ENCODE measurements at places on chromosomes 3 and 15. TPM values are rescaled to one million over a fixed set of nuclear protein-coding genes. Genes with fewer than 3 reads are reported as not detected.

DNA sequence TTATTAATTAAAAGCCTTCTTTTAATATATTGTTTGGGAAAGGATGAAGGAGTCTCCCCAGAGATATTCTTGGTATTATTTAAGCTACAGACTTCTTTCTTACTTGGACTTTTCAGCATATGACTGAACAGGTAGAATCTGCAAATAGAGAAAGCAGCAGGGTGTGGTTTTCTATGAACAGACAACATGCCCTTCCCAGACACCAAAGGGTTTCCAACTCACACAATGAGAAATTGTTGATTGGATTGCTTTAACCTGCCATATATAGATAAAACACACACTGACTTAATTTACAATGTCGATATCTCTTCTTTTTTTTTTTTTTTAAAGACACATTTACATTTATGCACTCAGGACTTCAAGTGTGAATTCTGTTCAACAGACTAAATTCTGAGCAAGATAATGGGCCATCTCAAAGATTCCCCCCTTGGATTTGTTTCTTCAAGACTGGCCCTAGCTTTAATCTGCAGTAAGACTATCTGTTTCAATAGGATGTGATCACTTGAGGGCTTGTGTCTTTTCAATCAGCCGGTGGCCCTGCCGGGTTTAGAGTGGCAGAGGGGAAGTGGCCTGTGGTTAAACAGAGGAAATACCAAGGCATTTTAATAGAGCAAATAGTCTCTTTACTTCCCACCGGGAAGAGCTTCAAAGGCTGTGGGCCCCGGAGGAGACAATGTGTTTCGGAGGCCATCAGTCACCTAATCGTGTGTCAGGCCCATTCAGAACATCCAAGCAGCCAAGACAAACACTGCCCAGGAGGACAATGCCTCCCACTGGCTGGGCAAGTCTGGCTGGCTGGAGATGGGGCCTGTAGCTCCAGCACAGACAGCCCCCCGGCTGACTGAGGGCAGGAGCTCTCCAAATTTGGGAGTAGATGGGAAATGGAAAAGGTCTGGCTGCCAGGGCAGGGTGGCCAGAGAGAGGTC, 6.1 kb downstream of the IL17RD start:
- DNase-seq, result no peak

- DNase-seq, result no peak
Observed at GRCh38 chr15:68930268-68931022, at the start of gene SPESP1. TSS of gene SPESP1 (plus strand) at chr15:68930525. CDS start at chr15:68930654, 129 bp downstream.

GRCh38 chr15:65834603-65835282, 34.5 kb upstream of the RAB11A start:
- no peak for DNase-seq

- no peak for DNase-seq
Observed at GRCh38 chr3:32467333-32468070, 35.1 kb downstream of the CMTM6 start.

- DNase-seq, result no peak
Observed at GRCh38 chr3:173440514-173440913, 43.0 kb downstream of the NLGN1 start.

GRCh38 chr3:45413172-45413765, 24.9 kb downstream of the LARS2 start:
- DNase-seq, result no peak

GRCh38 chr3:29079358-29079757, 201.5 kb upstream of the RBMS3 start:
- DNase-seq, result no peak

DNA sequence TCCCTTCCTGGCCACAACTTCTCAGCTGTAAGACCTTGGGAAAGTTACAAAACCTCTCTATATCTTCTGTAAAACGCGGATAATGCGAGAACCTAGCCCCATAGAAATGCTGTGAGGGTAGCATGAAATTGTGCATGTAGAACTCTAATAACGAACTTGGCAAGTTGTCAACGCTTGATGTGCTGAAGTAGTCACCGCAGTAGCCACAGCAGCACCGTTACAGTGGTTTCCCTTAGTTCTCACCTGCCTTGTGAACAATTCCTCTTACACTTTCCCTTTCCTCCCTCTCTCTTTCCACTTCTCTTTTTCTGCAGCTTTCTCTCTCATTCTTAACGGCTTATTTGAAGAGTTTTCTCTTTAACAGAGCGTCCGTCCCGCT, 447 bp upstream of the SHQ1 start:
- no peak for DNase-seq

- no peak for DNase-seq
Observed at GRCh38 chr3:143658861-143659260, 189.4 kb downstream of the SLC9A9 start.

GRCh38 chr15:38867556-38867955, 302.9 kb upstream of the RASGRP1 start:
- no peak for DNase-seq

- DNase-seq, result no peak
Observed at GRCh38 chr3:126849768-126850167, 133.1 kb upstream of the PLXNA1 start.

GRCh38 chr3:117687096-117687495, 977.5 kb downstream of the TUSC7 start:
- DNase-seq, result no peak

DNA sequence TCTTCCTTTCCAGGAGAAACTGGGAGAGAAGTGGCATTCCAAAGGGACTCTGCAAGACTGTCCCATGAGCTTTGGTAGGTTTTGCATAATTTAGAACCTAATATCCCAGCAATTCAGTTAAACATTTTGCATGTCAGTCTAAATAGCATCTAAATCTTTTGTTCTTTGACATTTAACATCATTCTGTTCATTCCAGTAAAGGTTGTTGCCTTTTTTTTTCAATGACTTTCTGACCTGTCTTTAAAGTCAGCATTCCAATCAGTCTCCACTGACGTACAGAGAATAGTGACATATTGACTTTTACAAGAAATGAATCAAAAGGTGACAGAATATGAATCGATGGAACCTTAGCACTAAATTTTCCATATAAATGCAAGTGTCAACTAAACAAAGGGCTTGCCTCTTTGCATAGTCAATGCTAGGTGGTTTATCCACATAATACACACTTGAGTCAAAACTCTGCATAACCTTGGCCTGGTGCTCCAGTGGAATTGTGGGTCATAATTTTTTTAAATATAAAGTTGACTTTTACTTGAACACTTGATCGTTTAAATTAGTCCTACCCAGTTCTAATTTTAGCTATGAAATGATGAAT, 370.1 kb downstream of the CNTN6 start:
- no peak for DNase-seq

- no peak for DNase-seq
Observed at GRCh38 chr3:9077029-9077428, 113.8 kb upstream of the RAD18 start.

DNA sequence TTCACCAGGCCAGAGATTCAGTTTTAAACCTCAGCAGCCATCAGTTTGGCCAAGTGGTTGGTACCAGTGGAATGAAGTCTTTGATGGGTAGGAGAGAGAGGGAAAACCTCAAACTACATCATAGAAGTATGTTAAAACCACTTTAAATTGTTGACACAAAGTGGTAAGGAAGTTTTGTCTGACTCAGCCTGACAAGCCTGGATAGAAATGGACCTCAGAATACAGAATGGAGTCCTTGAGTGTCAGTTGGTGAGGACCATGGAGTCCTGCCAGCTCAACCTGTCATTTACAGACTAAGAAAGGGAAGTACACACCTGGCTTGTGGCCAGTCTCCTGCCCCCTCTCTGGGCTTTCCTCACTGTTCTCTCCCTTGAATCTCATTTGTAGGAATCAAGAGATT, 12.1 kb downstream of the EAF1 start:
- no peak for DNase-seq

- DNase-seq, result no peak
Observed at GRCh38 chr15:64182859-64183370, 20.1 kb upstream of the PPIB start.

DNA sequence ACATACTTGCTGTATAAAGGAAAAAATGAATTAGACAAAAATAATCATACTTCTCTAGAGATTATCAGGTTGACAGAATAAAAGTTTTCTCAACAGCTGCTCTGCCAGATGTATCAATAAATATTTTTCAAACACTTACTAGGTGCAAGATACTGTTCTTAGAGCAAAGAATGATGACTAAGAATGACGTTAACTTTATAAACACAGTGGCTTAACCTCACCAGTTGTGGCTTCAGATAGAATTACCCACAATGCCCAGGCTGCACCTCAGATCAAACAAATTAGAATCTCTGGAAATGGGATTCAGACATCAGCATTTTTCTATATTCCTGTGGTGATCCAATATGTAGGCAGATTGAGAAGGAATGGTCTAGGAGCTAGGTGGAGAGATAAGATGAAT, 422.4 kb upstream of the ATP11B start:
- DNase-seq, result no peak

GRCh38 chr3:145182196-145182911, 978.6 kb downstream of the PLOD2 start:
- DNase-seq, result no peak

DNA sequence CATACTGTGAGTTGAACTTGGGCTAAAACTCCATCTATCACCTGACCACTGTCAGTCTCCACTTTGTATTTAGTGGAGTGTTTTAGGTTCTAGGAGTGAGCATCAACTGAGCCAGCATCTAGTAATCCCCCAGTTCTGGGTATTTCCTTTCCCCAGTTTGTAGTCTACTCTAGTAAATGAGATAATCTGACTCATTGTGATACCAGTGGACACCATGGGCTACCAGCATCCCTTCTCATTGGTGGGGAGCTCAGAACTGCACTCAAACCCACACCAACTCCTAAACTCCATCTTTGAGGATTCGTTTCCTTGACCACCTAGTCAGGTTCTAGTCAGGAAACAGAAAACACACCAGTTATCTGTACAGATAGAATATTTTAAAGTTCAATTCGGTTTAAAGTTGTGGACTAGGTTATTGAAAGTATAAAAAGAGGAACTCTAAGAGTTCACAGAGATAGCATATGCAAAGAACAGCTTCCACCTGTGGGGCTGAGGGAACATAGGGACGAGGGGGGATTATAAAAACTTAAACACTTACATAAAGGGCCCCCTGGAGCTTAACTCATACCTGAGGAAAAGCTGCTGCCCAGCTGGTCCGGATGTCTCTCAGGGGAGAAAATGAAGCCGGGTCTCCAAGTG, 36.0 kb downstream of the LEO1 start:
- no peak for DNase-seq

GRCh38 chr15:96047255-96047931, 283.1 kb upstream of the NR2F2 start:
- no peak for DNase-seq

Gene C2CD4A
- not detected for total RNA-seq

Gene GOLGA8G
- total RNA-seq, result not detected

Gene LRRN1
- total RNA-seq, result 4.3 TPM

Gene CHRNA5
- total RNA-seq, result 0.27 TPM

Gene GFM1
- 20.0 TPM for total RNA-seq

Gene TRPM1
- not detected for total RNA-seq

Measured in thoracic aorta (tissue), 2 donors.